ENCODE measurements at places on chromosomes 16 and 17.

DNA sequence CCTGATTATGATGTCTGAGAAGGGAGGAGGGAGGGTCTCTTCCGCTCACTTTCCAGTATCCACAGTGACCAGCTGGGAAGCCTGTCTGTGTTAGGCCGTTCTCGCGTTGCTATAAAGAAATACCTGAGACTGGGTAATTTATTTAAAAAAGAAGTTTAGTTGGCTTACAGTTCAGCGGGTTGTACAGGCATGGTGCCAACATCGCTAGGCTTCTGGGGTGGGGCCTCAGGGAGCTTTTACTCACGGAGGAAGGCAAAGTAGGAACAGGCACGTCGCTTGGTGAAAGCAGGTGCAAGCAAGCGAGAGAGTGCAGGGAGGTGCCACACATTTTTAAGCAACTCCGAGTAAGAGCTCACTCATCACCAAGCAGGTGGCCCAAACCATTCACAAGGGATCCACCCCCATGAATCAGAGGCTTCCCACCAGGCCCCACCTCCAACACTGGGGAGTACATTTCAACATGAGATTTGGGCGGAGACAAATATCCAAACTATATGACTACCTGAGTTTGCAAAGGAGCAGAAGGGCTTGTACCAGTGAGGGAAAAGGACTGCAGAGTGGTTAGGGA, 137.5 kb downstream of the CCDC182 start:
- no peak for DNase-seq

DNA sequence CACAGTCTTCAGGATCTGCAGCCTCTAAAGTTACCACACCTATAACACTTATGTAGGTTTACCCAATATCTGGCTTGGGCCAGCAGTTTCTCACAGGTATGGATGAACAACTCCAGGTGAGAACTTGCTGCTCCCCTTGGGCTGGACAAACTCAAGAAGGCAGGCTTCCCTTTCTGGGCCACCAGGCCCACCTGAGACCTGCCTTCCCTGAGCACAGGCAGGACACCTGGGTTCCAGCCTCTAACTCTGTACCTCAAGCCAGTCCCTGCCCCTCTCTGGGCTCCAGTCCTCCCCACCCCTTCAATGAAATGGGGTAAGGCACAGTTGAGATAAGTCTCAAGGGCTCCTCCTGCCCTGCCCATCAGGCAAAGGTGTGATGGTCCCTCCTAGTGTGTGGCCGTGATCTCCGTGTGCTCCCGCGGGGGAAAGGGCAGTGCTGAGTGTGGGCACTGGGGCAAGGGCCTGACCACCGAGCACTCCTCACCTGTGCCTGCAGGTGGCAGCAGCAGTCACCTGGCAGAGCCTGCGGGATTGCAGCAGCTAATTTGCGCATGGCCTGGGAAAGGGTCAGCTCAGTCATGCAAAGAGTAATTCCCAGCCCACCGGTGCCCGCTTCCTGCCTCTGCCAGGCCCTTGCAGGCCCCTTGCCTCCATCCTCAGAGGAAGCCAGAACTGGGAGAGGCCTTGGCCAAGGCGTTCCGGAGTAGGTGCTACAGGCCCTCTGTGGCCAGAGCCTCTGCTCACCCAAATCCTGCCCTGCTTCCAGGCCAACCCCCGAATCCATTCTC, 28.2 kb upstream of the ADGRG1 start:
- peak; percentile 51 for DNase-seq

DNA sequence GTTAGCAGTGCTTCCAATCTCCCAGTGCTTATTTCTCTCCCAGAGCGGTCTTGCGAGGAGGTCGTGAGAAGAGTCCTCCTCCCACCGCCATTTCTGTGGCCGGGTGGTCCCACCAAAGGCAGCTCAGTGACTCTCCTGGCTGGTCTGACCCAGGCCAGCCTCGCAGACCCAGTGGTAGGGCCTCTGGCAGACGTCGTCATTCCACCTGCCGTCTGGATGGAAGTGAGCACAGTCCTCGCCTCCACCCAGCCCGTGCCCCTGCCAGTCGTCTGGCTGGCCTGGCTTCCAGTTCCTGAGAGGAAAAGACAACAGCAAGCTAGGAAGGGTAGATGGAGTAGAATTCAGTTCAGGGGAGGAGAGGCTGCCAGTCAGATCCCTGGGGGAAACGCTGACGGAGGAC, 5.1 kb downstream of the CLEC10A start:
- DNase-seq: no peak

GRCh38 chr17:3867106-3867505, 21.1 kb upstream of the NCBP3 start:
- no peak for DNase-seq

GRCh38 chr17:74393346-74393942, 26.1 kb downstream of the GPR142 start:
- no peak for DNase-seq

GRCh38 chr16:83968306-83968851, 335 bp downstream of the NECAB2 start:
- DNase-seq: no peak

DNA sequence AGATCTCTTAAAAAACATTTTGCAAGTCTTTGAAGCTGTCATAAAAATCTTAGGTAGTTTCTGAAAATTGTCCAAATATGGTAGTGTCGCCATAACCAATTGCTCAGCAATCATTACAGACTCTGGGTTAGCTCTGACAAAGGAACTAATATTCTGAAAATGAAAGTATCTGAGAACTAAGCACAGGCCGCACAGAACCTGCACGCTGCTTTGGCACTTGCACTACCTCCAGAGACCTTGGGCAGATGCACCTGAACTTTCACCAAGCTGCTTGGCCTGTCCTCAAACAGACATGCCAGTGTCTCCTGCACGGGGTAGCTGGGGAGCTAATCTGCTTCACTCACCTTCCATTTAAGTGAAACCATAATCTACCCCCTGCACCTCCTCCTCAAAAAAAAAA, 317.0 kb downstream of the MAF start:
- DNase-seq: no peak

- DNase-seq: peak; percentile 49
Observed at GRCh38 chr16:21600031-21600773, 825 bp downstream of the METTL9 start.

DNA sequence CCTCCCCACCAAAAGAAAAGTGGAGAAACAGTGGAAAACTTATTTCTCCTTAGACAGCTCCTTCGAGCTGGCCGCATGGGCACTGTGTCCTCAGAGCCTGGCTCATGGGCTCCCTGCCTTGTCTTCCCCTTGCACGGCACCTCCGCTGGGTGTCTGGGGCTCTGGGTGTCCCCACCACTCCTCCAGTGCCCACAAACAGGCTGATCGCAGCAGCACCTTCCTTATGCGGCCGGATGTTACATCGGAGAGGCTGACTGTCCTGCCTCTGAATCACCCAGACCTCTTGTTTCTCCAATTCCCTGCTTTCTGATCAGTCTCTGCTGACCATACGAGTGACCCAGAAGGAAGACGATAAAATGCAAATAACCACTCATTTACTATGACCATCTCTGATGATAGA, 121.7 kb downstream of the SLC39A11 start:
- DNase-seq: no peak

GRCh38 chr16:29843931-29844330, 19.1 kb downstream of the CDIPT start:
- DNase-seq: no peak

GRCh38 chr17:77002103-77003045, 134.2 kb downstream of the MGAT5B start:
- no peak for DNase-seq

GRCh38 chr17:29615492-29616299, 7.0 kb downstream of the CORO6 start:
- DNase-seq: no peak

DNA sequence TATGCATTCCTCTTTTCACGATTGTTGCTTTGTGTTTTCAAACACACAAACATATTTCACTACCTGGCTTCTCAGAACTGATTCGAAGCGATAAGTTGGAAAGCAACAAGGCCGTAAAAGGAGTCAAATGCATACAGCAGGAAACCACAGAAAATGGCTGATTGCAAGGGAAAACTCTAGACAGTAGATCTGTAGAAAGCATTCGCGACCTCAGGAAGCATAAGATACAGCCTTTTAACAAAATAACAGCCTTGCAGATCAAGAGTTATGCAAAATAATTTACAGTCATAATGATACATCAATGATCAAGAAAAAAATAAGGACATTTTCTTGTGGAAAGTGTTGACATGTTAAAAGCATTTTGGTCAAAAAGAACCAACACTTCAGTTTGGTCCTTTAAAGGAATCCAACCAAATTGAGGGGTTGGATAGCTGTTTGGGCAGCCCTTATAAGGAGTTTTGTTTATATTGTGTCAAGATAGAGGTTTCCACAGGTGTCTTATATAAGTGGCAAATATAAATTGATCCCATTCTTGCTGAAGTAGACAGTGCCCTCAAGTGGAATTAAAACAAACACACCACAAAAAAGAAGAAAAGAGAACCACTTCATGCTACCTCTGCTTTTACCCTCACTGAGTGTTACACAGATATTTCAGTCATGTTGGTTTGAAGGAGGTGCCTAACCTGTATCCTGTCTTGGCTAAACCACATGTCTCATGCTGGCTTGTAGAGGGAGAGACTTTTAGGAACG, 5.5 kb downstream of the CYLD start:
- peak; percentile 89 for DNase-seq

- no peak for DNase-seq
Observed at GRCh38 chr16:47946092-47946491, 209.7 kb downstream of the ABCC12 start.

GRCh38 chr17:323181-323580, 29.4 kb downstream of the RPH3AL start:
- no peak for DNase-seq

- DNase-seq: no peak
Observed at GRCh38 chr17:17831208-17832031, 5.4 kb downstream of the SREBF1 start.

DNA sequence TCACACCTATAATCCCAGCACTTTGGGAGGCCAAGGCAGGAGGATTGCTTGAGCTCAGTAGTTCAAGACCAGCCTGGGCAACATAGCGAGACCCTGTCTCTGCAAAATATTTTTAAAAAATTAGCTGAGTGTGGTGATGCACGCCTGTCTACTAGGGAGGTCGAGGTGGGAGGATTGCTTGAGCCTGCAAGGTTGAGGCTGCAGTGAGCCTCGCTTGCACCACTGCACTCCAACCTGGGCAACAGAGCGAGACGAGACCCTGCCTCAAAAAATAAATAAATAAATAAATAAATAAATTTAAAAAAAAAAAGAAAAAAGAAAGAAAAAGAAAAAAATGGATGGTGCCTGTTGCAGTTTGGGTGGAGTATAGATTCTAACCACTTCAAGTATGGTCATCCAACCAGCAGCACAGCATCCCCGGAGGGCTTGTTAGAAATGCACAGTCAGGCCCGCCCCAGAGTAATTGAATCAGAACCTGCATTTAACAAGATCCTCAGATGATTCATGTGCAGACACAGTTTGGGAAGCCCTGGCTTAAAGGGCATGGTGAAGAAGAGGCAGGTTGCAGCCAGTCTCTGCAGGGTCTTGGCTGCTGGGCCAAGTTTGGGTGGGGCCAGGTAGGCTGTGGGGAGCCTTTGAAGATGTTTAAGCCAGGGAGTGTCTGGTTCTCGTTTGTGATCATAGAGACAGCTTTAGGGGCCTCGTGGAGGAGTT, 40.8 kb downstream of the MRC2 start:
- DNase-seq: no peak

DNA sequence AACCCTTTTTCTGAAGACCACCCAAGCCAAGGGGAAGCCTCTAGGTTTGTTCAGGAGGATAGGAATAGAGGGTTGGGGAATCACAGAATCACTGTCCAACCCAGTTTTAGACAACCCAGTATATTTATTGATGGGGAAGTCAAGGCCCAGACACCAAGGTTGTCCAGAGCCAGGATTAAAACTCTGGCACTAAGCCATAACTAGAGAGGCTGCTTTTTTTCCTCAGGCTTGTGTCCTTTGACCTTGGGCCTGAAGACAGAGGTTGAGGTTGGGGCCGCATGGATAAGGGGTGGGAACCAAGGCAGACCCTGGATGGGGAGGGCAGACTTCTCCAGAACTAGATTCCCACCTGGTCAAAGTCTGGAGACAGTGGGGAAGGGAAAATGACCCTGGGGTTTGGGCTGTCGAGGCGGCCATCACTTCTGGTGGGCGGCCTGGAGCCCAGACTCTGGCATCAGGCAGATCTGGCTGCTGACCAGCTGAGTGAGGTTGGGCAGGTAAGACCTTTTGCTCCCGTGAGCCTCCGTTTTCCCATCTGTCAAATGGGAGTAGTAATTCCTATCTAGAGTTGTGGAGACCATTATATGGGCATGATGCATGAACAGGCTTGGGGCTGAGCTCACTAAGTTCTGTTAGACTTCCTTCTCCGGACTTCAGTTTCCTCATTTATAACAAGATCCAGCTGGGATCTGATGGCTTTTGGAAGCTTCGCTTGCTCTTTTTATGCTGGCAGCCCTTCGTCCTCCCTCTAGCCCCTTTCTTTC, 17.9 kb downstream of the IGFBP4 start:
- DNase-seq: no peak

DNA sequence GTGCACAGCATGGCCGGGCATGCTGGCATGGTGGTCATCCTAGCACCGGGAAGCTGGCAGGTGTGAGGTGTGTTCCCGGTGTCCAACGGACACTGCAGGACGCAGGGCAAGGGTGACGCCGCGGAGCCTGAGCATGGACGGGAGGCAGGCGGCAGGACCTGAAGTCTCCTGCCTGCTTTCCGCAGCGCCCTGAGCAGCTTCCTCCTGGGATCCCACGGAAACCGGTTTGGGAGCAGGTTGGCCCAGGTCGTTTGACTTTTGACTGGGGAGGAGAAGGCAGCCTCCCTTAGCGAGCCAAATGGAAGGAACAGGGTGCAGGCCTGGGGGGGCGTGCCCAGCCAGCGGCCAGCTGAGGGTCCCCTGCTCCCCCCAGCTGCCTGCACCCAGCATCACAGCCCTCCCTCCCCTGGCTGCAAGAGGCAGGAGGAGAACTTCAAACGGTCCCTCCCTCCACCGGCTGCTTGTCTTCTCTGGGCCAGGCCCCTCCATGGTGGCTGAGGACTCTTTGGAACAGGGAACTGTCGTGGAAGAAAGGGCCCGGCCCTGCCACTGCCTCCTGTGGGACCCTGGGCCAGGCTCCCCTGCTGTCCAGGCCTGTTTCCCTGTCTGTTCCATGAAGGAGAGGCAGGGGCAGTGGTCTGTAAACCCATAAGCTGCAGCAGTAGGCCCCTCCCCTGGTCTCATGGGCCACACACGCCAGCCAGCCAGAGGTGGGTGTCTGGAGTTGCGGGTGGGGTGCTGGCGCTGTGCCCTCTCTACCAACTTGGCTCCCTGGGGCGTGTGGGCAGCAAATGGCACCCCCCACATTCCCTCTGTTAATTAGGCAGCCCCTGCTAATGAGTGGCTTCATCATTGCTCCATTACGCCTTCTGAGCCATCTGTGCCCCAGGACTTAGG, 7.8 kb upstream of the ADGRG1 start:
- no peak for DNase-seq

DNA sequence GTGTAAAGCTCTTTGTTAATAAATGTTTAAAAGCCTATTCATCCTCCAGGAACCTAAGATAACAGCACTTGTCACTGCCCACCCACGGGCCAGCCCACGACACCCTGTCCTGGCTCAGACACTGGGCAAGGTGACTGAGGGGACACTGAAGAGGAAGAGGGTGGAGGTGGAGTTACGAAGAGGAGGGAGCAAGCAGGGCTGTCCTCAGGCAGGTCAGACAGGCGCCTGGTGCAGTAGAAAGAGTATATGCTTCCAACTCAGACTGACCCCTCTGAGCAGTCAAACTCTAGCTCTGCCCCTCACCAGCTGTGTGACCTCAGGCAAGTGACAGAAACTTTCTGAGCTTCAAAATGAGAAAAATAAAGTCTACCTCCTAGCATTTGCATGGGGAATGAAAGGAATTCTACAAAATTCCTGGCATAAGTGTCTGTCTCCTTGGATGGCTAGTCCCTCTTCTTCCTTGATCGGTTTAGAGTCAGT, 22.8 kb downstream of the TEX2 start:
- DNase-seq: no peak
